SK-N-DZ (cell line): ENCODE measurements at places on chromosomes 7 and 10.
A peak's percentile ranks its signal among the peaks of the same experiment; 100 is the strongest.

DNA sequence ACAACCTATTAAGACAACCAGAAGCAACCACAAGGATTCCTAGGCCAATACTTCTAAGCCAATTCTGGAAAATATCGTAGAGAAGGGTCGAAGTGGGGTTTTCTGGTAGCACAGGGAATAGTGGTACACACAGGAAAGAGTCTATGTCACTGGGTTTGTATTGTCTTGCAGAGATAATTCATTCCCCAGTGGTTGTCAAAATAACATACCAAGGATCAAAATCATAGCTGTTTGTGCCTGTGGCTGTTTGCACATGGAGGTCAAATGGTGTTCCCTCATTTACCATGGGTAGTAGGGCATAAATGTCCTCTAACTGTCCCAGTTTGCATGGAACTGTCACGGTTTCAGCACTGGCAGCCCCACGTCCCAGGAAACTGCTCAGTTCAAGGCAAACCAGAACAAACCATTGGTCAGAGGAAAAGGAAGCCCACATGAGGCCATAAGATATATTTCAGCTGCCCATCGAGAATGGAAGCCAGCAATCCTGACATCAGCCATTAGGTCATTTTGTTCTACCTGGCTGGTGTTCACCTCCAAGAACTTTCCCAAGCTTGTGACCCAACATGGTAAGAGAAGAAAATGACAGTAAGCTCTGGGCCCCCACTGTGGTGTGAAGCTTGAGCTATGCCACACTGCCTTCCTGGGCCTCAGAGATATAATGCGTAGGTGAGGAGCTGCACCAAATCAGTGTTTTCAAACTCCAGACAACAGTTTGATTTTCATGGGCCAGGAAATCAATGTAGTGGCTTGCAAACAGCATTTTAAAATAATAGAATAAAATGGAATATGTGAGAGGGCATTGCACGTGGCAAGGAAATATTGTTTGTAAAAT is 53.9 kb upstream of the NFE2L3 start:
- no peak for DNase-seq

DNA sequence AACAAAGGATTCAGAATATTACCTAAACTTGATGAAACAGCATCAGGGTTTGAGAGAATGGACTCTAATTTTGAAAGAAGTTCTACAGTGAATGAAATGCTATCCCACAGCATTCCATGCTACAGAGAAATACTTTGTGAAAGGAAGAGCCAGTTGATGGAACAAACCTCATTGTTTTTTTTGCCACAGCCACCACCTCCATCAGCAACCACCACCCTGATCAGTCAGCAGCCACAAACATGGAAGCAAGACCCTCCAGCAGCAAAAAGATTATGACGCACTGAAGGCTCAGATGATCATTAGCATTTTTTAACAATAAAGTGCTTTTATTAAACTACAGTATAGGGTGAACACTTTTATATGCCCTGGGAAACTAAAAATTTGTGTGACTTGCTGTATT is 98.7 kb downstream of the LRRC4 start:
- DNase-seq, result no peak

DNA sequence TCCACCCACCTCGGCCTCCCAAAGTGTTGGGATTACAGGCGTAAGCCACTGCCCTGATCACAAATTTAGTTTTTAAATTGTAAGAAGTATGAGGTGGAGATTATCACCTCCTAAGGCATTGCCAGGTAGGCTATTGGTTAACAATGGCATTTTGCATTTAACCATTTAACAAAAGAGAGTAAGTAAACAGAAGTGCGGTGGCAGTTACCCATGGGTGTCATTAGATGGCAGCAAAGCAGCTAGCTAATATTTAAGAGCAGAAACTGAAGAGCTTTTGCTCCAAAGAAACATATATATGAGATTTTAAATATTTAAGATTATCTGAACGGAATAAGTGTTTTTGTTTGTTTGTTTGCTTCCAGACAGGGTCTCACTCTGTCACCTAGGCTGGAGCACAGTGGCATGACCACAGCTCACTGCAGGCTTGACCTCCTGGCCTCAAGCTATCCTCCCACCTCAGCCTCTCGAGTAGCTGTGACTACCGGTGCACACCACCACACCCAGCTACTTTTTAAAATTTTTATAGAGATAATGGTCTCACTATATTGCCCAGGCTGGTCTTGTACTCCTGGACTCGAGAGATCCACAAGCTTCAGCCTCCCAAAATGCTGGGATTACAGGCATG is 325.5 kb upstream of the C7orf33 start:
- DNase-seq, result peak; percentile 69

GRCh38 chr10:68184546-68184945 is 47.4 kb downstream of the ATOH7 start:
- no peak for DNase-seq

GRCh38 chr10:6576326-6576725 is 3.8 kb downstream of the PRKCQ start:
- no peak for DNase-seq

DNA sequence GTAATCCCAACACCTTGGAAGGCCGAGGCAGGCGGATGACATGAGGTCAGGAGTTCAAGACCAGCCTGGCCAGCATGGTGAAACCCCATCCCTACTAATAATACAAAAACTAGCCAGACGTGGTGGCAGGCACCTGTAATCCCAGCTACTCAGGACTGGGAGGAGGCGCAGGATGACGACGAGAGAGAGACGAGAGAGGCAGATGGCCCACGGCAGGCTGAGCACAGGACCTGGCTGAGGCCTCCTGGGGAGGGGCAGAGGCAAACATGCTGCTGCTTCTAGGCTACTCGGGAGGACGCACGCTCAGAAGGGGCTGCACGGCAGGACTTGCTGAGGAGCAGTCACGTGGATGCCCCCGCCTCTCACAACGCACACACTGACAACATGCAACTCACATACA is 22.4 kb downstream of the DIP2C start:
- peak; percentile 87 for DNase-seq

- DNase-seq, result no peak
Measured at GRCh38 chr10:96591946-96592345, 5.1 kb upstream of the TM9SF3 start.

DNA sequence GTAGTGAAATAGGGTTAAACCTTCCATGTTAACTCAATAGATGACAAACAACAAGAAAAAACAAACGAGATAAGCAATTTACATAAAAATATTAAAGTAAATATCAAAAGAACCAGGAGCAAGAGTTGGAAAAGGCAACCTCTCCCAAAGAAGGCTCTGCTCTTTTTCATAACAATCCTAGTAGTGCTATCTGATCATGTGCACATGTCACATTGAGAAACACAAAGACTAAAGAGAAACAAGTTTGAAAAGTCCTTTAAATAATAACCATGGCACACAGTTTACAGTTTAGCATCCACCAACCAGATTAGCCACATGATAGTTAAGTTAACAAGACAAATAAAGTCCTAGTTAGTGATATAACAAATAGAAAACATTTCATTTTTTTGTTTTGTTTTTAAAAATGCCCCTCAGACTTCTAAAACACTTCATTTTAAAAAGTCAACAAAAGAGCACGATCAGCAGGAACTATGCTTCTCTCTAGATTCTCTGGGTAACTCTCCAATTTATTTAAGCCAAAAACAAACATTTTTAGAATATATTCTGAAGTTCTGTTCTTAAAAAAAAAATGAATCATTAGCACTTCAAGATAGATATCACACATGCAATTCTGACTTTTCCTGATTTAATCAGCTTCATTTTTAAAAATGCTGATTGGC is 110.4 kb downstream of the PARD3 start:
- no peak for DNase-seq

- DNase-seq, result no peak
Measured at GRCh38 chr7:64879800-64880199, 23.3 kb upstream of the ZNF273 start.

DNA sequence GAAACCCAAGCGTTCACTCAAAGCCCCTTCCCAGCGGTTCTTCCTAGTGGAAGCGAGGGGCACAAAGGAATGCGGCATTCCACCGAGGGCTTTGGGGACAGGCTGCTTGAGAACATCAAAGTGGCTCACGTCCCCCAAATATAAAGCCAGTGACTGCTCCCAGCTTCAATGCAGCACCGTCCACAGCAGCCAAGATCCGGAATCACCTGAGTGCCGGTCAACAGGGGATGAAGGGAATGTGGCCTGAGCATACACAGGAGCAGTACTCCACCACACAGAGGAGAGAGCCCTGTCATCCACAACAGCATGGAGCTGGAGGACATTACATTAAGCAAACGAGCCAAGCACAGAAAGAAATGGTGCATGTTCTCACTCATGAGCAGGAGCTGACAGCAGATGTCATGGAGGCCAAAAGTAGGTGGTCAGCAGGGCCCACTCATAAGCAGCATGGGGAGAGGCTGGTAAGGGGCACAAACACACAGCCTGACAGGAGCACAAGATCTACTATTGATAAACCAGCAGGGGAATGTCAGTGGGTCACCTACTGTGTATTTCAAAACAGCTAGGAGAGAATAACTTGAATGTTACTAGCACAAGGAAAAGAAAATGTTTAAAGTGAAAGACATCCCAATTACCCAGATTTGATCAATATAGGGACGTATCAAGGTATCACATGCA is 79.5 kb downstream of the DIP2C start:
- peak; percentile 68 for DNase-seq

GRCh38 chr7:154503962-154504550 is 451.9 kb downstream of the DPP6 start:
- peak; percentile 53 for DNase-seq

DNA sequence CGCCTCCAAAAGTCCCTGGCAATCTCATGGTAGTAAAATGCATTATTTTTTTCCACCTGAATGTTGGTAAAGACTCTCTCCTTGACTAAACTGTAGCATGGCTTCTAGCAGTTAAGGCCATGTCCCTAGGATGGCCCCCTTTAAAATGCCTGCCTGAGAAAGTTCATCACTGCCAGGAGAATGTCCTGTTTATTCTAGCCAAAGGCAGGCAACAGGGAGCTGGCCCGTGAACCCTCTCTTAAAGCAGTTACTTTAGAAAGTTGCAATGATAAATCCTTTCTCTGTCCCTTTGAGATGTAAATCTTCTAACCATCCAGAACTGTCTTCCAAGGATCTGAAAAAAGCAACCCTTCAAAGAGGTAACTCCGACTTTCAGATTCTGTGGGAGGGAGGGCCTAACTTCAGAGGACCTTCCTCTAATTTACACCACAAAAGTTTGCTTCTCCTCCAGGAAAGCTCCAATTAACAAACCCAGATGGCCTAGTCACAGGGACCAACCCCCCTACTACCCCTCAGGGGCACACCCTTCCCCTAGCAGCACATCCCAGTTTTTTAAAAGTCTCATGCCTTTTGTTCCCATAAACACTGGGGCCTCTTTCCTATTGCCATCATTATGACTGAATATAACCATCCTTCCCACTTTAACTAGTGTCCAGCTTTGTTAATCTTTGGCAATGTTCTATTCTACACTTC is 5.5 kb downstream of the DNTT start:
- DNase-seq, result no peak
